ENCODE measurements at places on chromosomes 11 and 22. TPM values are rescaled to one million over a fixed set of nuclear protein-coding genes. Genes with fewer than 3 reads are reported as not detected.

DNA sequence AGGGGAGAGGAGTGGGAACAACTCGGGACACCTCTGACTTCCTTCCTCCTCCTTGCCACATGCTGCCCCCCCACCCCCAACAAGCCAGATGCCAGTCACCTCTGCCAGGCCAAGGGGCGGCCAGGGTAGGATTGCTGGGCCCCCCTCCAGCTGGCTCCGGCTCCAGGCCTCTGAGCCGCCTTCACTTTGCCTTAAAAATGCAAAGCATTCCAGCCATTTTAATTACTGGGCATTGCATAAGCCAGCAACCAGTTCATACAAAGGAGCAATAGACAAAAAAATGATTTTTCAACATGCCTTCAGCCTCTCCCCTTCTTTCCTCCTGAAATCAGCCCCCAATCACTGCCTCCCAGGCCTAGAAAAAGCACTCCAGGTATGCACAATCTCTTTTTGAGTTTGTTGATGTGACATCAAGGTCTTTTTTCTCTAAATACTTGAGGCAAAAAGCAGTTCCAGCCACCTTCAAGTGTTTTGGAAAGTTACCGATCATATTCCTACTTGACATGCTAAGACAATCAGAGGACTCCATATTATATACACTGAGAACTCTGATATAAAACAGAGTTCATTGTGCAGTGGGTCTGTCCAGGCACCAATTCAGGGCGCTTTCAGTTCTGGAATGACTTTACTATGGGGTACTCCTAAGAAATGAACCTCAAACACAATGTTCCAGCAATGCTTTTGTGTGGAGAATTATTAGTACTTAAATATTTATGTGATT, 12.4 kb upstream of the TIMP3 start:
- no peak for DNase-seq

GRCh38 chr11:78166855-78167469, 21.5 kb downstream of the KCTD21 start:
- DNase-seq, result no peak

The PAMR1 gene
- 47.0 TPM for polyA plus RNA-seq

DNA sequence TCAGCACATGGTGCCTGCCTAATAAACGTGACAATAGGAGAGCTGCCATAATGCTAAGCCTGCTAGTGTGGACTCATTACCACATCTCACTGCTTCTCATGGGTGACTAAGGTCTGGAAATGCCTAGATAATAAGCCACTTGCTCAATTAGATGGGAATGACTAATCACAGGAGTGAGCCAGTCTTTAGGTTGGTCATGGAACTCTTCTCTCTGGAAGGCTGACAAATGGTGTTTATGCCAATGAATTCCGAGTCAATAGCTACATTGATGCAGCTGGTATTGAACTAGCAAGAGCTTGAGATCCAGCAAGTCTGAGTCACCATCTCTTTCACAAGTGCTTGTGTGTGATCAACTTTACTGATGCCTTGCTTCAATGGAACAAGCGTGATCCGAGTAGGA, 334.9 kb downstream of the OPCML start:
- DNase-seq, result no peak

DNA sequence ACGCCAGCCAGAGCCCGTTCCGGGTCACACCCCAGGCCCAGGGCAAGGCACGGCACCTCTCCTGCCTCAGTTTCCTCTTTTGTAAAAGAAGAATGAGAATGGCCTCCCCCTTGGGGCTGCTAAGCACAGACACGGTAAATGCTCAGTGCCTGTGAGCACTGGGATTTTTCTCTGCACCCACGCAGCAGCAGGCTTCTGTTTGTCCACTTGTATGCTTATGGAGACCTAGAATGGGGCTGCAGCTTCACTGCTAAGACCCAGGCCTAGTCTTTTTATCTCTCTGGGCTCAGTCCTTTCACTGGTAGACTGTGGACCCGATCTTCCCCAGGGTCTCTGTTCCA, 1327.9 kb downstream of the TBC1D22A start:
- DNase-seq, result no peak

The CTSF gene
- 29.0 TPM for polyA plus RNA-seq

DNA sequence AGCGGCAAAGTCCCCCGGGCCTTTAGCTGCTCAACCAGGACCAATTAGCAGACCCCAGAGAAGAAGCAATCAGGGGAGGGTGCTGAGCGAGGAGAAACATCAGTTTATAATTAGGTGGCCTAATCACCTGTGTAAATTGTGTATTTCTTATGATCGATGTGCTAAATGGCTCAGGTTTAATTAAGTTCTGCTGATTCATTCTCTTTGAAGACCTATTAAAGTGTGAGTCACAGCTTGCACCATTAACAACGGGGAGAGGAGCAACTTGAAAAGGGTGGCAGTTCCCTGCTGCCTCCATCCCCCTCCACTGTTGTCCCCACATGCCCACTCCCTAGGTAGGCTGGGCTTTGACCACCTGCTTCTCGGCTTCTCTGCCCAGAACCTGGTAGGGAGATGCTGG, 10.7 kb downstream of the ISX start:
- DNase-seq, result no peak

- peak; percentile 60 for DNase-seq
These were observed 67.0 kb downstream of the ETS1 start for GRCh38 chr11:128520206-128520887.
